Putamen (tissue), 1 donor: ENCODE measurements at places on chromosomes 5 and 9.

- no peak for DNase-seq
Measured at GRCh38 chr5:174559141-174559540, 165.2 kb upstream of the MSX2 start.

DNA sequence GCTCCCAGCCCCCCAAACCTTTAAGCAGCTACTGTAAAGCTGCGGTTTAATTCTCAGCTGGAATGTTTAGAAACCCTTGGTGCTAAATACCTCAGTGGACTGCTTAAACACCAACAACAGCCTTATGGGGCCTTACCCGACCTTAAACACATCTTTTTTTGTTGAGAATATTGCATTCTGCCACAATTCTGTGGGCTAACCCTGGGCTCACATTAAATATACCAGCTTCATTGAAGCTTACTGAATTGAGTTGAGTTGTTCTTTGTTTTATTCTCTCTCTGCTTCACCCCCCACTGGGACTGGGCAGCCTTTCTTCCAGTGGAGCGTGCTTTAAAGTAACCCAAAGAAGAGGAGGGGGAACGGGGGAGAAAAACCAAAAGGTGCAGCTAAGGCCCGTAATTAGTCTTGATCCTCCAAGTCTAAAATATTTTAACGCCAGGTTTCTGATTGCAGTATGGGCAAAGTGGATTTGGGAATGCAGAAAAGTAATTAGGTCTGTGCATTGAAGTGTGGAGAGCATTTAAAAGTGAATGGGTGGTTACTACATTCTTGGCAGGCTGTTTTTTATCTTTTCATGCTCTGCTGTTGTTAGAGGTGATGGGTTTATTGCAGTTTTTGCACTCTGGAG lies 281.2 kb downstream of the NR2F1-AS1 start:
- peak; percentile 44 for DNase-seq

- no peak for DNase-seq
Measured at GRCh38 chr9:81391457-81391825, 297.9 kb downstream of the TLE1 start.

DNA sequence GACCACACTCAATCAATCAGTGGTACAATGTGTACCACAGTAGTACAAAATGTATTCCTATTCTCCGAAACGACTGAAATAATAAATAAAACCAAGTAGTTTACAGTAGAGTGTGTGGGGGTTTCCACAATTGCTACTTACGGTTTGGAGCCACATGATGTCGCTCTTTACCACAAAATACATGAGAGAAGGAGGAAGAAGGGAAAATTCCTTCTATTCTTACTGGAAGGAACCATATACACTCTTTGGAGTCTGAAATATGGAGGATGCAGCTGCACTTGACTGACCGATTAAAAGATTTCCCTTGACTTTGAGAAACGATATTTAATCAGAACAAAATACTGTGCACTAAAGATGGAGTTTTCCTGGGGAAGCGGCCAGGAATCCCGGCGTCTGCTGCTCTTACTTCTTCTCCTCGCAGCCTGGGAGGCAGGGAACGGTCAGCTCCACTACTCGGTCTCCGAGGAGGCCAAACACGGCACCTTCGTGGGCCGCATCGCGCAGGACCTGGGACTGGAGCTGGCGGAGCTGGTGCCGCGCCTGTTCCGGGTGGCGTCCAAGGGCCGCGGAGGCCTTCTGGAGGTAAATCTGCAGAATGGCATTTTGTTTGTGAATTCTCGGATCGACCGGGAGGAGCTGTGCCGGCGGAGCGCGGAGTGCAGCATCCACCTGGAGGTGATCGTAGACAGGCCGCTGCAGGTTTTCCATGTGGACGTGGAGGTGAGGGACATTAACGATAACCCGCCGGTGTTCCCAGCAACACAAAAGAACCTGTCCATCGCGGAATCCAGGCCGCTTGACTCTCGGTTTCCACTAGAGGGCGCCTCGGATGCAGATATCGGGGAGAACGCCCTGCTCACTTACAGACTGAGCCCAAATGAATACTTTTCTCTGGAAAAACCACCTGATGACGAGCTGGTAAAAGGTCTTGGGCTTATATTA lies at the start of gene PCDHA4:
PCDHA4 (plus strand) TSS at position 235 of the 942 bp plus-strand sequence.
- no peak for DNase-seq

GRCh38 chr5:67334373-67334772 lies 137.8 kb upstream of the CD180 start:
- DNase-seq: no peak

DNA sequence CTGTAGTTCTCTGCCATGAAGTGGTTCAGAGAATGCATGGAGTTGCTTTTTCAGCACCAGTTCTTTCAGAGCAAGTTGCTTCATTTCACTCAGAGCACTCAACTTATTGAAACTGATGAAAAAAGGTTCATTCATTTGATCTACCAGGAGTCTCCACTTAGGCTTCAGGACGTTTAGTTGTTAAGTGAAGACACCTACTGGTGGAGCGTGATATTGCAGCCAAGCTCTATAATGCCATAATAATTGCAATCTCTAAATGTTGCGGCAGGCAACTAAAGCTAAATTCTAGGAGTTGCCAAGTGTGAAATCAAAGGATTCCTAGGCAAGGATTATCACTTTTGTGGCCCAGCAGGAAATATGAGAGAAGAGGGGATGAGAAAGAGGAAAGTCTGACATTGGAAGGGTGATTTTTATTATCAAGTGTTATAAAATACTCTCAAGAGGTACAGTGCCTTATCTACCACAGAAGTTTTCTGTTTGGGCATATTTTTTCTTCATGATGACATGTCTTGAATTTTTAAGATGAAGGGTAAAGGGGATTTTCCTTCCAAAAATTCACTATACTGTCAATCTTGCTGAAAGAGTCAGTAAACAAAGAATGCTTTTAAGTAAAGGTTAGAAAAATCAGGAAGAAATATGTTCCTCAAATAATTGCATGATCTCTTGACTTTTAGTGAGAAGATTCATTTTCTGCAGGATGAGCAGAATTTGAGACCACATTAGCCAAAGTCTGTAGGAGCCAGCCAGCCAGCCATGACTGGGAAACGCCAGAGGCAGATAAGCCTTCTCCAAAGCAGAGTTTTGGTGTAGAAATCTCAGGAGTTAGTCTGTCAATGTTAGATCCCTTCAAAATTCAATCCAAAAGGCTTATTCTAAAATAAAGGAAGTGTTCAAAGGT lies 83.4 kb downstream of the SH3PXD2B start:
- DNase-seq: no peak

DNA sequence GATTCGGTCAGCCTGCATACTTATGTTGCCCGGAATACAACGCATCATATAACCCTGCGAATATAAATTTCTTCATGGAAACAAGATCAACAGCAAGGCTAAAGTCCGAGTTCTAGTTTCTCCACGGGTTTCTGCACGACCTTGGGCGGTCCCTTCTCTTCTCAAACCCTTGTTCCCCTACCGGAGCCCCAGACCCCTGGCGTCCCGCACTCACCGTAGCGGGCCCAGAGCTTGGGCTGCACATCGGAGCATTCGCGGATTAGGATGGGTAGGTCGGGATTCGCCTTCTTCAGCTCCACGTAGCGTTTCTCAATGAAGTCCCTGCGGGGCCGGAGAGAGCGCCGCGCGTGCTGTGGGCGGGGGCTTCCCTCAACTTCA lies 399 bp downstream of the NDUFA2 start:
- DNase-seq: no peak

DNA sequence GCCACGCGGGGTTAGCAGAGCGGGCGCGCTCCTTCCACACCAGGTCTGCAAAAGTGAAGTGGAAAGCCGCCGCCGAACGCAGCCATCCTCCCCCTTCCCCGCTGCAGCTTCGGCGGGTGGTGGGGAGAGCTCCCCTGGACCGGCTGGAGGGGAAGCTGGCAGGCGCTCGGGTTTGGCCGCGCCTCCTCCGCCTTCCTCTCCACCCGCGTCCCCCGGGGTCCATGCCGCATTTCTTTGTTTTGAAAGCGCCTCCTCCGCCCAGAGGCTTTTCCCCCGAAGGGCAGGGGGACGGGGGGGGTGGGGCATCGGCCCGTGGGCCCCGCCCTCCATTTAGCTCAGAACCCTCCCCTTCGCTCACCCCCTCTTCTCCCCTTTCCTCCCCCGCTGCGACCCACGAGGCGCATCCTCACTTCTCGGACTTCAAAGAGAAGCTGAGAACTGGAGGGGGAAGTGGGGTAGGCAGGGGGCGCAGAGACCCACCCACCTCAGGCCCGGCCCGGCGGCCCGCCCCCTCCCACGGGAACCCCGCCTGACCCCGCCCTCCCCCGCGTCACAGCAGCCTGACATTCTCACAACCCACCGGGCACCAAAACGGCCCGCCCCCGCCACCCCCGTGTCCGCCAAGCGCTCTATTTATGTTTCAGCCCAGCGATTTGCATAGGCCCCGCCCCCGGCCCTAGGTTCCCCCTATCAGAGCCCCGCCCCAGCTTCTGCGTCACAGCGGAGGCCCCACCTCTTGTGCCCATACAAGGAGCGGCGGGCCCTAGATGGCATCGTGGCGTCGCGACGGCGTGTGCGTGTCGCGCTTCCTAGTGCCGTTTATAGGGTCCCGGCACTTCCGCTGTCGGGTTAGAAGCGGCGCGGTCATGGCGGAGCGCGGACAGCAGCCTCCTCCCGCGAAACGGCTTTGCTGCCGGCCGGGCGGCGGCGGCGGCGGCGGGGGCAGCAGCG lies at the start of gene ZSWIM6:
ZSWIM6 (plus strand) TSS at position 852 of the 951 bp plus-strand sequence; CDS start at position 867, 15 bp downstream.
- peak; percentile 99 for DNase-seq

DNA sequence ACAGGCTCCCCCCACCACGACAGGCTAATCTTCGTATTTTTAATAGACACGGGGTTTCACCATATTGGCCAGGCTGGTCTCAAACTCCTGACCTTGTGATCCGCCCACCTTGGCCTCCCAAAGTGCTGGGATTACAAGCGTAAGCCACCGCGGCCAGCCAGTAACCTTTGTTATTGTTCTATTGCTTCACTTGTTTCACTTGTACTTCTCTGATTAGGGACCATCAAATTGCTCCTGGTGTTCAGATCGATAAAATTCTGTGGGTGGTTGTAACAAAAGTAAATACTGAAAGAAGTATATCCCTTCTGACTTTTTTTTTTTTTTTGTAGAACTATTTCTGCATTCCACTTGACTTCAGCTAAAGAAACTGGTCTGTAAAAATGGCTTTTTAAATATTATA lies 445.5 kb upstream of the CDH10 start:
- no peak for DNase-seq

- DNase-seq: no peak
Measured at GRCh38 chr5:139470821-139471300, at the start of gene SMIM33. SMIM33 (plus strand) TSS chr5:139471004; CDS start chr5:139471122, 118 bp downstream.

DNA sequence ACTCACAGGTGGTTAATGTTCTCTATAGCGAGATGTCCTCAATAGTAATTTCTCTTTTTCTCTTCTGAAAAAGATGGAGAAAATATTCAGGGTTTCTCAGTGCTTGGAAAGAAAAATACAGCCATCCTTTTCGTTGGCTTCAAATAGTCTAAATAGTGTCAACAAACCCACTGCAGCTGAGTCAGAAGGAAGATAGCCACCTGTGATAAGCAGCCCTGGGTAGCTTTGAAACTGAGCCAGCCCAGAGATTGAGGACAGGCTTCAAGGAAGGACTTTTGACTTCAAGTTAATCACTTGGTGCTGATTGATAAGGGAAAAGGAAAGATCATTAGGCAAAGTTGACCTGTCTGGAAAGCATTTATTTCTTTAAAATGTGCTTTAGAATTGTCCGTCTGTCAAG lies 78.7 kb upstream of the TYRP1 start:
- no peak for DNase-seq
